Pancreas (tissue), 10 donors: ENCODE measurements at places on chromosomes 5 and 9. TPM values are rescaled to one million over a fixed set of nuclear protein-coding genes. Genes with fewer than 3 reads are reported as not detected.

PCDHA11 gene
- total RNA-seq: 0.78 TPM

FOXD4L3 gene
- total RNA-seq: 0.12 TPM

ARSI gene
- total RNA-seq: not detected

C9 gene
- total RNA-seq: not detected

ESM1 gene
- total RNA-seq: not detected

PDE6A gene
- not detected for total RNA-seq

SLC22A4 gene
- 0.09 TPM for total RNA-seq

SH3PXD2B gene
- total RNA-seq: 11.1 TPM

CDH10 gene
- total RNA-seq: 0.61 TPM

GAS1 gene
- 13.9 TPM for total RNA-seq

JAKMIP2 gene
- total RNA-seq: 1.3 TPM

TMEFF1 gene
- total RNA-seq: 0.09 TPM

PPP2R2B gene
- total RNA-seq: 0.94 TPM

IL17B gene
- not detected for total RNA-seq

ADGRV1 gene
- total RNA-seq: 5.5 TPM

IL4 gene
- not detected for total RNA-seq

RNF180 gene
- 6.7 TPM for total RNA-seq

ECM2 gene
- total RNA-seq: 2.3 TPM

LOX gene
- total RNA-seq: 8.8 TPM

DDX4 gene
- total RNA-seq: 0.56 TPM

MOB3B gene
- 3.3 TPM for total RNA-seq

KCNN2 gene
- 3.2 TPM for total RNA-seq

ZNF879 gene
- total RNA-seq: 1.5 TPM

TRIO gene
- 31.4 TPM for total RNA-seq

ARID3C gene
- total RNA-seq: not detected

FREM1 gene
- 5.2 TPM for total RNA-seq

NKD2 gene
- total RNA-seq: 4.7 TPM

GRIN1 gene
- total RNA-seq: 0.09 TPM

C6 gene
- 72.8 TPM for total RNA-seq

GABRA6 gene
- not detected for total RNA-seq

PCDHB11 gene
- total RNA-seq: 2.1 TPM

GFPT2 gene
- 5.1 TPM for total RNA-seq

EIF4EBP3 gene
- 19.9 TPM for total RNA-seq

CEMIP2 gene
- 42.1 TPM for total RNA-seq

NRARP gene
- total RNA-seq: 13.8 TPM

ZBTB26 gene
- 3.2 TPM for total RNA-seq

FOXD4L6 gene
- total RNA-seq: not detected

DBH gene
- total RNA-seq: not detected

ATP10B gene
- total RNA-seq: 3.7 TPM

NUTM2G gene
- total RNA-seq: not detected

NEUROG1 gene
- total RNA-seq: not detected
